ENCODE measurements at places on chromosomes 12 and 14. TPM values are rescaled to one million over a fixed set of nuclear protein-coding genes. Genes with fewer than 3 reads are reported as not detected.

GRCh38 chr14:51451561-51451960 is 200.1 kb upstream of the FRMD6 start:
- no peak for DNase-seq

- DNase-seq: peak; percentile 75
These were observed 934 bp upstream of the ZC2HC1C start for GRCh38 chr14:75068294-75069120.

GRCh38 chr12:131537267-131537958 is 173.5 kb upstream of the SFSWAP start:
- no peak for DNase-seq

DNA sequence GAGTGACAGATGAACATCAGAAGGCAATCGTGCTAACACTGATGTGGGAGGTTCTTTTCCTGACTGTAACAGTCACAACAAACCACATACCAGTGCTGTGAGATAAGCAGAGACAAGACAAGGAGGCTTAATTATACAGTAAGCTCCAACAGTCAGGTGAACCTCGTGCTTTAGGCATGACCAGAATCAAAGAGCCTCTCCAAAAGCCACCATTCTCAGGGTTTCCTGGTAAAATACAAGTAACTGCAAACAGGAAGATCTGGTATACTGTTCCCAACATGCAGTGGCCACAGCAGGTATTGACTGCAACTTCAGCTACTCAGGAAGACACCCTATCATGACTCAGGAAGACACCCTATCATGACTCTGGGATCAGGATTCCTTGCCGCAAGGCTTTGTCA is 47.3 kb upstream of the GTF2A1 start:
- DNase-seq: peak; percentile 1

Gene AQP2
- total RNA-seq: not detected

Gene SIX6
- total RNA-seq: not detected

DNA sequence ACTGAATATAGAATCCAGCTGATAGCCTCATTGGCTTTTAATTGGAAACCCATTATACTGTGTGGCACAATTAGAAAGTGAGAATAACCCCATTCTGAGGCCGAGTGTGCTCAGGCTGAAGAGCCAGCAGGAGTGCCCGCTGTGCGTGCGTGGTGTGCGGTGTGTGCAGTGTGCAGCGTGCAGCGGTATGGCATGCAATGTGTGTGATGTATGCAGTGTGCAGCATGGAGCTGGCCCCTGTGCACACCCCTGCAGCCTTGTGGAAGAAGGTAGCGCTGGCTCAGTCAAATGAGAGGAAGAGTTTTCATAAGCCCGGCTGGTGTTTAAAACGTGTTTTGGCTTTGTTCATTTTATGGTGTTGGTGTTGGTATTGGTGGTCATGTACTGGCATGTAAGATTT is 22.9 kb downstream of the CKB start:
- DNase-seq: no peak

DNA sequence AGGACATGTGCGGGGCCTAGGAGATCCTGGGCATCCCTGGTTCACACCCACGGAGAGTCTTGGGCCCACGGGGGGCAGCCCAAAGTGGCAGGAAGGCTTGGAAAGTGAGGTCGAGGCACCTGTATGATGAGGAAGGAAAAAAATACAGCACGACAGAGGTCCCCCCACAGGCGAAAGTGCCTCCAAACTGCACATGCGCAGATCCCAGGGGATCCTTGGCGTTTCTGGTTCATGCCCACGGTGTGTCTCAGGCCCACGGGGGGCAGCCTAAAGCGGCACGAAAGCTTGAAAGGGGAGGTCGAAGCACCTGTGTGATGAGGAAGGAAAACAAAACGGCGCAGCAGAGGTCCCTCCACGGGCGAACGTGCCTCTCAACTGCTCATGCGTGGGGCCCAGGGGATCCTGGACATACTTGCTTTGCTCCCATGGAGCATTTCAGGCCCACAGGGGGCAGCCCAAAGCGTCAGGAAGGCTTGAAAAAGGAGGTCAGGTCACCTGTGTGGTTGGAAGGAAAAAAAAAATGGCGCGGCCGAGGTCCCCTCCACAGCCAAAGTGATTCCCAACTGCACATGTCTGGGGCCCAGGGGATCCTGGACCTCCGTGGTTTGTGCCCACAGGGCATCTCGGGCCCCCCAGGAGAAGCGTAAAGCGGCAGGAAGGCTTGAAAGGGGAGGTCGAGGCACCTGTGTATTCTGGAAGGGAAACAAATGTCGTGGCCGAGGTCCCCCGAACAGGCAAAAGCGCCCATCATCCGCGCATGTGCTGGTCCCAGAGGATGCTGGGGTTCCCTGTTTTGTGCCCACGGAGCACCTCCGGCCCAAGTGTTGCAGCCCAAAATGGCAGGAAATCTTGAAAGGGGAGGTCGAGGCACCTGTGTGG is 582.6 kb downstream of the ALG10 start:
- DNase-seq: no peak

GRCh38 chr12:15274561-15274967 is 47.7 kb upstream of the PTPRO start:
- no peak for DNase-seq

DNA sequence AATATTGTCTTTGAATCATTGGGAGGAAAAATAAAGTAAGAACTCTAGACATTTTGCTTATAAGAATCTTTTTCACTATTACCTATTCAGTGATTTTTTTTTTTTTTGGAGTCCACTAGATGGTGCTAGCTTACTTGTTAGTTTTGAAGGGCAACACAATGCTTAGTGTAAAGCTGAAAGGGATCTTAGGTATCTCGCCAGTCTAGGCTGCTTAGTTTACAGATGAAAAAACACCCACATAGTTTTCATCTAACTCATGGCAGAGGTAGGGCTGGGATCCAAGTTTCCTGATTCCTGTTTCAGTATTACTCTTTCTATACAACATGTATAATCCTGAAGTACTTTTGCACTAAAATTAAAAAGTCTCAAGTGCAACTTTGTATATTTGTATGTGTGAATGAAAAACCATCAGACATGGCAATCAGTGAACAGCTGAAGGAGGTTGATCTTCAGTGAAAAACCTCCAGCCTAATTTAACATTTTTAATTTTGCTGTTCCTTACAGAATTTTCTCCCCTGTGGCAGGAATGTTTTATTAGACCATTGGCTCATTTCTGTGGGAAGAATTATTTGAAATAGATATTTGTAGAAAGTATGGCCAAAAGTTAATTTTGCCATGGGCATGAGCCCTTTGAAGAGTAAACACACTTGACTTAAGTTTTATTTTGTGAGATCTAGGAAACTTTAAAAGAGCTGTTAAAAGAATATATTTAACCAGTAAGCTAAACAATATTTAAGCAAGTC is 40.7 kb downstream of the LRRIQ1 start:
- peak; percentile 92 for DNase-seq

DNA sequence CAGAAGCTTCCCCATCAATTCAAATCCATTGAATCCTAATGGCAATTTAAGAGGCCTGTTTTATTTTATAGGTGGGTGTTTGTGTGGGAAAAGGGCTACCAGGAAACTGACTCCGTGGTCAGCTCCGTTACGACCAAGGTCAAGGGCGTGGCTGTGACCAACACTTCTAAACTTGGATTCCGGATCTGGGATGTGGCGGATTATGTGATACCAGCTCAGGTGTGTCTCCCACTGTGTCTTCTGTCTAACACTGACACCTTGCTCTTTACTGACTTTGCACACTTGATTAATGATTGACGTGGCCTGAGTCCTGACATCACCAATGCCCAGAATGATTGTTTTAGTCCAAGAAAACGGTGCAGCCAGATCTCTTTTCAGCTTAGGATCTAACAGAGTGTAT is 7.1 kb downstream of the P2RX4 start:
- no peak for DNase-seq

- DNase-seq: no peak
These were observed 388.0 kb downstream of the VRK1 start for GRCh38 chr14:97185186-97185585.

DNA sequence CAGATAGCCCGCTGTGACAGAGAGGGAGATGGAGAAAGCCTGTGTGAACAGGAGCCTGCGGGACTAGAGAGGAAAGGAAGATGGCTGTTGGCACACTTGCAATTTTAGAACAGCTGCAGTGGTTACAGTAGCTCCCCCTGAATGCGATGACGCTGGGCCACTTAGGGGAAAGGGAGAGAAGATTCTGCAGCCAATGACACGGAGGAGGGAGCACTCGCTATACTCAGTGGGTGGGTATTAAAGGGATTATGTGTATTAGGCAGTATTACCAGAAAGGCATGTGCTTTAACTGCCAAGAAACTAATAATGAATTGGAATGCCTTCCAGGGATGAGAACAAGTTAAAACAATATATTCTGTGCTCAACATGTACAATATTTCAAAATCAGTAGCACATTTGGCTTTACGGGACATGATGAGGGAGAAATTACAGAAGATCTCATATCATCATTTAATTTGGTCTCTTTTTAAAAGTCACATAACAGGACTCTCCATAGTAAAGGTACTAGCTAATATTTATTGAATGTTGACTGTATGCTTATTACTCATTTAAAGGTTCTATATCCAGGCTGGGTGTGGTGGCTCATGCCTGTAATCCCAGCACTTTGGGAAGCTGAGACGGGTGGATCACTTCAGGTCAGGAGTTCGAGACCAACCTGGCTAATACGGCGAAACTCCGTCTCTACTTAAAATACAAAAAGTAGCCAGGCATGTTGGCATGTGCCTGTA is 35.9 kb upstream of the FOS start:
- peak; percentile 87 for DNase-seq

Gene PRKD1
- total RNA-seq: 12.8 TPM

Gene GATC
- total RNA-seq: 15.6 TPM

Gene FOXA1
- total RNA-seq: 0.18 TPM

Gene TAS2R31
- 4.3 TPM for total RNA-seq

Gene ENDOU
- total RNA-seq: under 0.01 TPM

DNA sequence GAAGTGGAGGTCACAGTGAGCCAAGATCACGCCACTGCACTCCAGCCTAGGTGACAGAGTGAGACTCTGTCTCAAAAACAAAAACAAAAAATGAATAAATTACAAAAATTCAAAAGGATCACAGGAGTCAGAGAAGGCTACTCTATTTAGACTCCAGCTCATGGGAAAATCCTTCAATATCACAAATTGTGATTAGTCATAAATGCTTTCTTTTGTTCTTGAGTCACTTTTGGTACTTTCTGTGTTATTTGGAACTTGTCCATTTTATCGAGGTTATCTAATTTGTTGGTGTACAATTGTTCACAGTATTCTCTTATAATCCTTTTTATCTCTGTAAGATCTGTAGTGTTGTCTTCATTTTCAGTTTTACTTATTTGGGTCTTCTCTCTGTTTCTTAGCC is 18.9 kb downstream of the ALDH2 start:
- peak; percentile 50 for DNase-seq

- no peak for DNase-seq
These were observed 2.8 kb downstream of the C1QL4 start for GRCh38 chr12:49334226-49334625.

GRCh38 chr12:47205532-47206449 is 126.0 kb upstream of the AMIGO2 start:
- DNase-seq: no peak

DNA sequence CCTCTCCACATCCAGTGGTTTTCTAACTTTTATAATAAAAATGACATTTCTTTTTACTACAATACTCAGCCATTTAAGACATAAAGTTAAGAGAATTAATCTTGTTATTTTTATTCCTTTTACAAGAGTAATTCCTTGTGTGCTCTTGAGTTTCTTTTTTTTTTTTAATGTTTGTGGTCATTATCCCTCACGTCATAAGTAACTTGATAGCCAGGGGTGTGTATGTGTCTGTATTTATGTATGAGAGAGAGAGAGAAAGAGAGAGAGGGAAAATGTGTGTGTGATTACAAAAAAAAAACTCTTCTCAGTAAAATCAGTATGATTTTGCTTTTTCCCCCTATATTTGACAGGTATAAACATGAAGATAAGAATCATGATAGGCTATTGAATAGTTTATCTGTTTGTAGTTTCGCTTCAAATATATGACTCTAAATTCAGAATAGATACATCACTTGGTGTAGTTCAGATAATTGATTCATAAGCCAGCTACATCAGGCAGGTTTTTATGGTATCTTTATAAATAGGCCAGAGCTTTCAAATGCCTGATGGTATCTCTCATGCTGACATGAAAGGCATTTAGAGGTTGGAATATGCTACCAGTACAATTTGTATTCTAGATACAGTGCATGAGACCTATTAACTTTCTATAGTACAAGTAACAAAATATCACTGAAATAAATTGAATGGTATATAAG is 34.9 kb downstream of the RERGL start:
- no peak for DNase-seq

DNA sequence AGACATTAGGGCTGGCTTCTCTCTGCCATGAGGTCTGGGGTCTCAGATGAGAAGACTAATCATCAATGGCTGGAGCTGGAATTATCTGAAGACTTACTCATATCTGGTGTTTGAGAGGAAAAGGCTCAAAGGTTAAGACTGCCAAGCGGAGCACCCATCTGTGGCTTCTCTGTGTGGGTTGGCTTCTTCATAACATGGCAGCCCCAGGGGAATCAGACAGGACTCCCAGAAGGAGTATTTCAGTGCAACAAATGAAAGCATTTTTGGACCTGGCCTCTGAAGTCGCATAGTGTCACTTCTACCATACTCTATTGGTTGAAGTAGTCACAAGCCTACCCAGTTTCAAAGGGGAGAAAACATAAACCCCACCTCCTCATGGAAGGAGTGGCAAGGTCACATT is 171.8 kb upstream of the KRR1 start:
- DNase-seq: no peak

GRCh38 chr12:49874142-49874897 is 29.4 kb downstream of the FAIM2 start:
- DNase-seq: peak; percentile 21

Gene NEUROD4
- total RNA-seq: not detected

- DNase-seq: no peak
These were observed 94.8 kb downstream of the PHLDA1 start for GRCh38 chr12:75936515-75937440.

Gene ERP29
- 30.3 TPM for total RNA-seq

DNA sequence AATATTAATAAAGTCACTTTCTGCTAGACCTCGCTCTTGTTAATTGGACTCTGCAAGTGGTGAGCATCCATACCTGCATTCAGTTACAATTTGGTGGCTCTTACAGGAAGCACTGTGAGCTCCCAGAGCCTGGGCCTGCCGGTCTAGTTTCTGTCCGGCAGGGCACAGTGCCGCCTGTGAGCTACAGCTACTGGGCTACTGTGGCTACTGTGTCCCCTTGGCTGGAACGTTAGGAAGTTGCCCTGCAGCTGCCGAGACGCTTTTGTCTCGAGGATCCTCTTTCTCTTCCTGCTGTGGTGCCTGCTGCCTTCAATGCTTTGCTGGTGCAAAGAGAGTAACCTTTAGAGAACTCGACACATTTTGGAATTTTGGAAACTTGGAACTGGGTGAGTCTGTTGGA is 44.6 kb upstream of the PTGDR start:
- DNase-seq: no peak

Data from IMR-90 (cell line).